Stimulated activated CD8-positive, alpha-beta memory T cell treated with anti-CD3 and anti-CD28 coated beads, Interleukin-12 subunit alpha, Interleukin-12 subunit beta, amount 100 ng/mL, for 4 hours (primary cell): ENCODE measurements at places on chromosomes 12 and 14.

DNA sequence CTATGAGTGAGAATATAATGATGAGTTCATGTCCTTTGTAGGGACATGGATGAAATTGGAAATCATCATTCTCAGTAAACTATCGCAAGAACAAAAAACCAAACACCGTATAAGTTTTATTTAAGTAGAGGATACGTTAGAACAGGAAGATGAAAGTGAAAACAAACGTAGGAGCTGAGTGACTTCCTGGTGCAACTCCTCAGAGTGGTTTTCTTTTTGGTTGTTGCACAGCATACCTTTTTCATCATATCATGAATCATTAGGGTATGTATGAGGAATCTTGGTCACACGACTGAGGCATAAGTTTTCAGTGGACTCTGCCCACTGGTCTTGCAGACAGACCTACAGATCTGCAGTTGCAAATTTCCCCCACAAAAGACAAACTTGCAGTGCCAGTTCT, 199.0 kb downstream of the LRFN5 start:
- no peak for DNase-seq

- DNase-seq = no peak
Observed at GRCh38 chr14:95548328-95548929, 13.6 kb downstream of the GLRX5 start.

GRCh38 chr12:75816897-75817296, 214.7 kb downstream of the PHLDA1 start:
- DNase-seq = no peak

- no peak for DNase-seq
Observed at GRCh38 chr12:92237762-92238523, 92.3 kb upstream of the BTG1 start.

GRCh38 chr12:31629756-31630732, 29.4 kb upstream of the ETFBKMT start:
- no peak for DNase-seq

- DNase-seq = no peak
Observed at GRCh38 chr12:60106214-60106613, 510.4 kb downstream of the SLC16A7 start.

DNA sequence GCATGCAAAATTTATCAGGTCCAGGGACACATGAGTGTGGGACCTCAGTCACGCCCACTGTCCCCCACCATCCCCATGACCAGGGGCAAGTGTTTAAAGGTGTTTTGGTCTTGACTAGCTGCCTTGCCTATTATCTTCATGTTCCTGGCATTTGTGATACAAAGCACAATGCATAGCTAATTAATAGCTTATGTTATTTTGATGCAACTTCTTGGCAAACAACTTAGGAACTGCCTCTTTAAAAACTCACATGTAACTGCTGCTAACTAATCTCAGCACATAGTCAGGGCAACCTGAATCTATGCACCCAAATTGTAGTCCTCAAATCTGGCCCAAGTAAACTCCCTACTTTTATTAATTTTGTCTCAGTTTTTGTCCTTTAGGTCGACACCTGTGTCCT, 7.4 kb upstream of the OR6J1 start:
- no peak for DNase-seq

- no peak for DNase-seq
Observed at GRCh38 chr12:80422550-80422949, 21.5 kb upstream of the PTPRQ start.

GRCh38 chr12:94545935-94546771, 86.5 kb upstream of the CEP83 start:
- no peak for DNase-seq

GRCh38 chr12:28424965-28425364, 234.7 kb downstream of the CCDC91 start:
- DNase-seq = no peak

- DNase-seq = no peak
Observed at GRCh38 chr14:28608851-28609828, 157.4 kb upstream of the FOXG1 start.

DNA sequence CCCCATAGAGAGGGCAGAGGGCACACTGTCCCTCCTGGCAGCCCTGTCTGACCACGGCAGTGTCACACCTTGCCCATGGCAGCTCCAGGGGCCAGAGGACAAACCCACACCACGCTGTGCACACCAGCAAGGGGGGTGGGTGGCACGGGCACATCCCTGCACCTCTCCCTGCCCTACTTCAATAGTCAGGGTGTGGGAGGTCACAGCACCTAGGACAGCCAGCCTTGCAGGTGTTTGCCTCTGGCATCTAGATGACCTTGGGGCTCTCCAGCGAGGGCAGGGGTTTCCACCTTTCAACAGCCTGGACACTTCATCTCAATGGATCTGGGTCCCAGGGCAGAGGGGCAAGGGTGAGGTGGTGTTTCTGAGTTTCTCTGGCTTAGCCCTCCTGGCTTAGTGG, 69.2 kb downstream of the LGMN start:
- no peak for DNase-seq

- DNase-seq = no peak
Observed at GRCh38 chr12:97246368-97246767, 216.2 kb upstream of the RMST start.

- DNase-seq = peak; percentile 24
Observed at GRCh38 chr12:118060301-118061010, 523 bp downstream of the WSB2 start.

GRCh38 chr14:28754209-28754985, 12.2 kb upstream of the FOXG1 start:
- DNase-seq = no peak

GRCh38 chr12:107372229-107372658, 278.9 kb upstream of the CRY1 start:
- peak; percentile 7 for DNase-seq

GRCh38 chr12:90965204-90965603, 10.2 kb upstream of the CCER1 start:
- DNase-seq = no peak

DNA sequence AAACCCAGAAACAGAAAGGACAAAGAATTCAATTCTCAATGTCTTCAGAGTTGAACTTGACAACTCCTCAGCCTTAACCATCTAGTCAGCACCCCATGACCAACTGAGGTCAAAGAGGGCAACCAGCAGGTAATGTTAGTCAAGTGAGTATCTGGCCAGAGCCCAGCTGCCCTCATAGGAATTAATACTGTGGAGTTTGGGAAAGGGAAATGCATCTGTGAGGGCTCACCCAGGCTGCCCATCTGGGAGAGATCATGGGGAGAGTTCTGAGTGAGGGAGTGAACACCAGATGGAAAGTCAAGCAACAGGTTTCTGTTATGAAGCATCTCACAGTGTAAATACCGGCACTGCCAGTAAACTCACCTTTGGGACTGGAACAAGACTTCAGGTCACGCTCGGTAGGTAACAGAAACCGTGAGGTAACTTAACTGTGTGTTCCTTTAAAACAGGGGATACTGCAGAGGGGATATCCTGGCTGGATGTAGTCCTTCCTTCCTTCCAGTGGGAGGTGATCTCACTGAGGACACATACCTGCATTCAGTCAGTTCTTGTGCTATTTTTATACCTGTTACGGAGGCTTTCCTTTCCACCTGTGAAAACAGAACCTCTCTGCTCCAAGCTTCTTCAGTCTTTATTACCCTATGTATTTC, 94.4 kb downstream of the DAD1 start:
- DNase-seq = no peak

GRCh38 chr12:22256041-22256441, 78.5 kb downstream of the ST8SIA1 start:
- no peak for DNase-seq

- DNase-seq = no peak
Observed at GRCh38 chr12:6627616-6628015, 8.1 kb downstream of the LPAR5 start.

- no peak for DNase-seq
Observed at GRCh38 chr12:13046964-13047363, 2.8 kb downstream of the FAM234B start.

DNA sequence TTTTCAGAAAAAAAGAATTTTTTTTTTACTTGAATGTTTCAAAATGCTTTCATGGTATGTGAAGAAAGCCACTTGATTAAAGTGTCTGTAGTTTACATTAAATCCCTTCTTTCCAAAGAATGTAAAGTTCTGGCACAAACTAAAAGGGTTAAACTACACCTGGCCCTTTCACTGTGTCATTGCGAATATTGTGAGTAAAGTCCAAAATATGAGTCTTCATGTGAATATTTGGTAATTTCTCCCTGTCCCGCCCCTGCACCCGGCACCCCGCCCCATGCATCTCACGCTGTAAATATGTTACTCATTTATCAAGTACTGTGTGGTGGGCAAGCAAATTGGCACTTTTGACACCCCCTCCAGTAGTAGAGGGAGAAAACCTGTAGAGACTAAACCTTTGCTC, 274.7 kb downstream of the TTC6 start:
- DNase-seq = no peak

DNA sequence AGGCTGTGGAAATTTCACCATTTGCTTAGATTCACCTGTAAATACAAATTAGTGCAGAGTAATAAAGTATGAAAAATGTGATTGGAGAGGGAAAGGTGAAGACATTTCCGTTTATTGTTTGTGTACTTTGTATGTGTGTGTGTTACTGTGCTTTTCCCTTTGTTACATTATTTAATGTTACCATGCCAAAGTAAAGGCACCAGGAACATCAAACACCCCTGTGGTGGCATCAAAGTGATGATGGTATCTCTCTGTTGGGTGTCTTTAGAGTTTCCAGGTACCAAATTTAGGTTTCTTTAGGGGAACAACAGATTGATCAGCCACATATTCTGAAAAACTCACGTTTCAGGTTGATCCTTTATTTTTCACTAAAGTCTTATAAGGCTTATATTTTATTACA, 189.0 kb upstream of the FBXO33 start:
- no peak for DNase-seq

DNA sequence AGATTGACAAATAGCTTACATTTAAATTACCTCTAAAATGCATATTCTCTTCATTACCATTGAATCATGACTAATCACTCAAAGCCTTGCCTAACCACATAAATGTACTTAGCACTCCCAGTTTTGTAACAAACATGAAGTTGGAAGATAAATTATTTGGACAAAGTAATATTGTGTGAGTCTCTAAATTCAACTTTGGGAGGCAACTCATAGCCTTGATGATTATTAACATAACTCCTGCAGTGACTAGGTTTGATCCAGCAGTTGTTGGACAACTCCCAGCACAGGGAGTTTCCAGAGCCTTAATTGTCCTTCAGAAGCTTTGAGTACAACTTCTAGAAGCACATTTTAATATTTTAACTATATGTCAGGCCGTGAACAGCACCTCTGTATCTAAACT, 153.4 kb upstream of the PDZRN4 start:
- DNase-seq = no peak

- DNase-seq = no peak
Observed at GRCh38 chr12:91952916-91953315, 192.7 kb downstream of the BTG1 start.

- no peak for DNase-seq
Observed at GRCh38 chr12:47317175-47317915, 237.6 kb upstream of the AMIGO2 start.

GRCh38 chr12:41514907-41515306, 326.8 kb downstream of the PDZRN4 start:
- DNase-seq = no peak

DNA sequence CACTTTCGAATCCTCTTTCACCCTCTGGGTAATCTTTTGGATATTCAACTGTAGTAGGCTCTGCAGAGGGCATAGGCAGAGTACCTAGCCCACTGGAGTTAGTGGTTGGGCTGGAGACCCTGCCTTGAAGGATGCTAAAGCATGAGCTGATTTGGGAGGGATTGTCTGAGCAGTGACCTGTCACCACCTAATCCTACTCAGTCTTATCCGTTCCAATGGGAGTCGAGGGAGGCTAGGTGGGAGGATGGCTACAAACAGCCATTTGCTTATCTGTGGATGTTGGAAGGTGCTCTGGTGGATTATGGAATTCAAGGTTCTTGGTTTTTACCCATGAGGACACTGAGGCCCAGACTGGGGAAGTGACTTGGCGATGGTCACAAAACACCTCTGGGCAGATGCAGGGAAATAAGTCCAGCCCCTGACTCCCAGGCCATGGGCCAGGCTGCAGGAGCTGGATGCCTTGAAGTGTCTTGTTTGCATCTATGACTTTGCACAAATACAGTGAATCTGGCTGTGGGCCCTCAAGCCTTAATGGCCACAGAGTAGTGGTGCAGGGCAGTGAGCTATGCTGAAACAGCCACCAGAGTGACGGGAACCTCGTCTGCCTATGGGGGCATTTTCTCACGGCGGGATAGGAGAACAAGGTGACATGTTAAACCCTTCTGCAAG, 3.7 kb downstream of the KMT5A start:
- DNase-seq = no peak

DNA sequence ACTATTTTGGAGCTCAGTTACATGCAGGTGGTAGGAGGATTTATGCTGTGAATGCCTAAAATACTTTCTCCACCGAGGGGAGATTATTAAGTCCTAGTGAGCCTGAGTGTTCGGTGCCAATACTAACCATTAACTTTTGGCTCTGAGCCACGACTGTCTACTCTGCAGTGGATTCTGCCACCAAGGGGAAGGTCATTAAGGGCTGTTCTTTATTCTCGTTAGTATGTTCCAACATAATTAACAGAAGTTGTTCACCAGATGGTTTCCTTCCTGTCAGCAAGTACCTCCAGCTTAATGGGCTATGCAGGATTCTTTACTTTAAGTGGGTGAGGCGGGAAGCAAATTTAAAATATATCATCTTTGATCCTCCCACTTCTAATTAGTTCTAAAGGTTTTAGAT, 326.3 kb downstream of the BMP4 start:
- no peak for DNase-seq

DNA sequence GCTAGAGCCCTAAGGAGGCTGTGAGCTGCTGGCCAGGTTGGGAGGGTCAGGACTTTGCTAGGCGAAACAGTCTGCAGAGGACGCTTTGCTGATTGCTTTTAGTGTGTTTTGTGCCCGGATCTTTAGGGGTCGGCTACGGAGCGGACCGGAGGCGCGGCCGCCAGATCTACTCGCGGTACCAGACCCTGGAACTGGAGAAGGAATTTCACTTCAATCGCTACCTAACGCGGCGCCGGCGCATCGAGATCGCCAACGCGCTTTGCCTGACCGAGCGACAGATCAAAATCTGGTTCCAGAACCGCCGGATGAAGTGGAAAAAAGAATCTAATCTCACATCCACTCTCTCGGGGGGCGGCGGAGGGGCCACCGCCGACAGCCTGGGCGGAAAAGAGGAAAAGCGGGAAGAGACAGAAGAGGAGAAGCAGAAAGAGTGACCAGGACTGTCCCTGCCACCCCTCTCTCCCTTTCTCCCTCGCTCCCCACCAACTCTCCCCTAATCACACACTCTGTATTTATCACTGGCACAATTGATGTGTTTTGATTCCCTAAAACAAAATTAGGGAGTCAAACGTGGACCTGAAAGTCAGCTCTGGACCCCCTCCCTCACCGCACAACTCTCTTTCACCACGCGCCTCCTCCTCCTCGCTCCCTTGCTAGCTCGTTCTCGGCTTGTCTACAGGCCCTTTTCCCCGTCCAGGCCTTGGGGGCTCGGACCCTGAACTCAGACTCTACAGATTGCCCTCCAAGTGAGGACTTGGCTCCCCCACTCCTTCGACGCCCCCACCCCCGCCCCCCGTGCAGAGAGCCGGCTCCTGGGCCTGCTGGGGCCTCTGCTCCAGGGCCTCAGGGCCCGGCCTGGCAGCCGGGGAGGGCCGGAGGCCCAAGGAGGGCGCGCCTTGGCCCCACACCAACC, 1.5 kb downstream of the HOXC6 start:
- no peak for DNase-seq

GRCh38 chr14:103767336-103767894, 51.8 kb downstream of the ZFYVE21 start:
- DNase-seq = no peak
